Daoy (cell line): ENCODE measurements at places on chromosomes 11 and 22. TPM values are rescaled to one million over a fixed set of nuclear protein-coding genes. Genes with fewer than 3 reads are reported as not detected.
A peak's percentile ranks its signal among the peaks of the same experiment; 100 is the strongest.

DNA sequence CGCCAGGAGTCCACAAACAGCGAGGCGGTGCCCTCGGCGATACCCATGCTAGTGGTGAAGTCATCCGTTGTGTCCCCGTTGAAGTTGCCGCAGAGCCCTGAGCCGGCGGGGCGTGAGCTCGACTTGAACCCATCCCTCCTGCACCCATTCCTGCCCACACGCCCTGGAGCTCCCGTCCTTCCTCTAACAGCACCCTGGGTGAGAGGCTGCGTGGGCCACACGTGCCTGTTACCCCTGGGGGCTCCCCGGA, 8.3 kb downstream of the MUC6 start:
- no peak for DNase-seq

Gene DEFB131B
- not detected in 2 replicates for total RNA-seq

Gene OR9Q1
- not detected in 2 replicates for total RNA-seq

GRCh38 chr22:50503475-50504145, 3.9 kb downstream of the LMF2 start:
- DNase-seq, result peak; percentile 4

Gene MGAT3
- 0.15 and 0.86 TPM in 2 replicates for total RNA-seq

Gene NFAM1
- 0.17 and 0.51 TPM in 2 replicates for total RNA-seq

Gene TNNI2
- total RNA-seq, result not detected in 2 replicates

DNA sequence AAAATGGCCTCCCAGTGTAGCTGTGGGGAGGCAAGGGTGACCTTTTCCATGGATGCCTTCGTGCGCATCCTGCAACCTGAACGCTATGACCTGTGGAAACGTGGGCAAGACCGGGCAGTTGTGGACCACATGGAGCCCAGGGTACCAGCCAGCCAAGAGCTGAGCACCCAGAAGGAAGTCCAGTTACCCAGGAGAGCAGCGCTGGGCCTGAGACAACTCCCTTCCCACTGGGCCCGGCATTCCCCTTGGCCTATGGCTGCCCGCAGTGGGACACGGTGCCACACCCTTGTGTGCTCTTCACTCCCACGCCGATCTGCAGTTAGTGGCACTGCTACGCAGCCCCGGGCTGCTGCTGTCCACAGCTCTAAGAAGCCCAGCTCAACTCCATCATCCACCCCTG, 24.8 kb downstream of the KDM4D start:
- DNase-seq, result no peak

Gene BLID
- total RNA-seq, result 0.34 TPM in 1 of 2 replicates, not detected in the other

DNA sequence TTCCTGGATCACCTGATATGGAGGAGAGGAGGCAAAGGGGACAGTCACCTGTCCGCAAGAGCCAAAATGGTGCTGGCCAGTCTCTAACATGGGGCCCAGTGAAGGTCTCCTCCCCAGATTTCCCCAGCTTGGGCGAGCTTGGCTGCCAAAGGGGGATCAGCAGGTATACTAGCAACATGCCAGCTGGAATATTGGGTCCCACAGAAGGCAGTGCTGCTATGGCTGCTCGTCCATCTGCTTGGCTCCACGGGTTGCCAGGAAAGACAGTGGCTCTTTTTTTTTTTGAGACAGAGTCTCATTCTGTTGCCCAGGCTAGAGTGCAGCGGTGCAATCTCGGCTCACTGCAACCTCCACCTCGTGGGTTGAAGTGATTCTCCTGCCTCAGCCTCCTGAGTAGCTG, 12.7 kb upstream of the KAT5 start:
- no peak for DNase-seq

DNA sequence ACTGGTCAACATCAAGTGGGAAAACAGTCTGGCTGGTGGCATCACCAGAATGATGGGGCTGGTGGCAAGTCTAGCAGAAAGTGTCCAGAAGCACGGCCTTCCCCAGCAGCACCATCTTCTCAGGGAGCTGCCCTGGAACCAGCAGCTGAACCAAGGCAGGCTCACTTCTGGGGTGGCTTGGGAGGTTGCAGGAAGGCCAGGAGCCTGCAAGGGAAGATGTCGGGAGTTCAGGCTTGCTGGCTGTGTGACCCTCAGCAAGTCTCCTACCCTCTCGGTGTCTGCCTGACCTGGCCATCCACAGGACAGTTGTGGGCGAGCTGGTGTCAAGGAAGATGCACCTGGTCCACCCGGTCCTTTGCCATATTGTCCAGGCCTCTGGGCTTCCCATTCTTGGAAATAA, 2.3 kb upstream of the PNPLA5 start:
- DNase-seq, result no peak

Gene KCTD14
- 8.4 and 9.9 TPM in 2 replicates for total RNA-seq

- no peak for DNase-seq
Observed at GRCh38 chr11:15841931-15842740, 514.2 kb downstream of the SOX6 start.

GRCh38 chr11:104609311-104610085, 288.8 kb downstream of the CASP12 start:
- no peak for DNase-seq

DNA sequence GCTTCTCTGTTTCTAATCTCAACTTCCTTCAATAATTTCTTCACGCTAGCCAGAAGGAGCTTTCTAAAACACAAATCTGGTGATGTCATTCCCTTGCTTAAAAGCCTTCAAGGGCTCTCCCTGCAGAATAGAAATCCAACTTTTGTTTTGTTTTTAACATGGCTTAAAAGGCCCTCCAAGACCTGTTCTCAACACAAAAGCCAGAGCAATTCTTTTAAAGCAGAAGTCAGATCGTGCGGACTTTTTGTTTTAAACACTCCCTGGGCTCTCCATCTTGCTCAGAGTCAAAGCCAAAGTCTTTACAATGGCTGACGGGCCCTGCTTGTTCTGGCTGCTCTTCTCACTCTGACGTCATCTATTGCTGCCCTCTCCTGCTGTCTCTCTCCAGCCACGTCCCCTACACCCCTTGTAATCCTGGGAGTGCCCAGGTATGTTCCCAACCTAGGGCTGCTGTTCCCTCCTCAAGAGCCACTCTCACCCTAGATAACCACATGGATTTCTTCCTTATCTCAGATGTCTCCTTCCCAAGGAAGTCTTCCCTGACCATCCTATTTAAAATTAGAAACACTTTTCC, 22.5 kb downstream of the TECTA start:
- DNase-seq, result no peak

GRCh38 chr11:10916665-10917064, 58.8 kb upstream of the ZBED5 start:
- DNase-seq, result no peak

Gene KCNE3
- total RNA-seq, result 0.06 TPM in 2 replicates

Gene ZP1
- not detected in 2 replicates for total RNA-seq

DNA sequence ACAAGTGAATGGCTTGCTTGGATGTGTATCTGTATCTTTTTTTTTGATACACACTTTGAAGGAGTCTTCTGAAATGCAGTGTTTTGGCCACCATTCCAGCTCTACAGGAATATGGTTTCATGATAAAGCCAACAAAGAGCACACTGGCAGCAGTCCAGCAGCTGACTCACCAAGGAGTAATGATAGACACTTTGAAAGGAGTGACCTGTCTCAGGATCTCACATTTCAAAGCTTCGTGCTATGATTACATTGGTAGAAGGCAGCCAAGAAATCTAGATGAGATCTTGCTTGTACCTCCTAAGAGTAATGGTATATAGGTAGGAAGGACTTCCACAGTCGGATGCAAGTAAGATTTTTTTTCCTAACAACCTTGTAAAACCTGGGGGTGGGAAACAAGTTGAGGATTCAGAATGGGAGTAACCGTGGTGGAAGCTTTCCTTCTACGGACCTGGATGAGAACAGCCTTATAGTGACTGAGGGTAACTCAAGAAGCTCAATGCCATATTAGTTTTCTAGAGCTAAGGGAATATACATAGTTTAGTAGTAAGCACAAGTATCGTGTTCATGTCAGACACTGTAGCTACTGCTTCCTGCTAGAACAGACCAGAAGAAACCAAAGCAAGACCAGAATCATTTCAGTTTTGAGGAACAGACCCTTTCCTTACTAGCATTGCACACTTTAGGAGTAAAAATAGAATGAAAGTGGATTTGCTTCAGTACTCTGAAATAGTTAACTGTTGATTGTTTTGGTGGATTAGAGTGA, 25.0 kb downstream of the MTMR3 start:
- peak; percentile 97 for DNase-seq

GRCh38 chr11:10931761-10932670, 74.2 kb upstream of the ZBED5 start:
- DNase-seq, result no peak

Gene SUSD2
- total RNA-seq, result 0.29 TPM in 1 of 2 replicates, not detected in the other

DNA sequence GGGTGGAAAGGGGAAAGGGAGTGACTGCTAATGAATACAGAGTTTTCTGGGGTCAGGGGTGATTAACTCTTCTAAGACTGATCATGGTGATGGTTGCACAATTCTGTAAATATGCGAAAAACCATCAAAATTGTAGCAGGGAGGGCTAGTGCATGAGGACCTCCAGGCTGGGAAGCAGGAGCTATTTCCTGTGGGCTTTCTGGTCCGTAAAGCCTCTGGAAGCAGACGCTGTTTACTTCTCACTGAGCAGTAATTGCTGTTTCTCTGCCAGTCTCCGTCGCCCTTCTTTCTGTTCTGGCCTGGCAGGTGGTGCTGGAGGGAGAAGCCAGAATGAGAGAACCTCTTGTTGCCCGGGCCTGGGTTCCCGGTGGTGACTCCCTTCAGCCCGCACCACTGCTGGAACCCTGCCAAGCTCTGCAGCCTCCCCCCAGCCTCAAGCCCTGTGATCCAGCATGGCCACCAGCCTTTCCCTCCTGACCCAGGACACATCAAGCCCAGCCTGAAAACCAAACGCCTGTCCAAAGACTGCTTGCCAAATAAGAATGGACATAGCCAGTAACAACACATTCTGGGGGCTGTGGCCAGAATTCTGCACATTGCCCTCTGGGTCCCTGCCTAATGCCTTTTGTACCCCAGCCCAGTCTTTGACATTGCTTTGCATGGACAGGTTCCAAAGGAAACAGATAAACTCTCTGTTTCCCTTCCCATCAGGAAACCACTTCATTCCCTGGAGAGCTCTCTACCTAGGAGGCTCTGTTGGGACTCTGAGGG, 201.0 kb upstream of the NAV2 start:
- peak; percentile 19 for DNase-seq

GRCh38 chr11:468493-468892, 18.4 kb downstream of the PTDSS2 start:
- DNase-seq, result no peak

DNA sequence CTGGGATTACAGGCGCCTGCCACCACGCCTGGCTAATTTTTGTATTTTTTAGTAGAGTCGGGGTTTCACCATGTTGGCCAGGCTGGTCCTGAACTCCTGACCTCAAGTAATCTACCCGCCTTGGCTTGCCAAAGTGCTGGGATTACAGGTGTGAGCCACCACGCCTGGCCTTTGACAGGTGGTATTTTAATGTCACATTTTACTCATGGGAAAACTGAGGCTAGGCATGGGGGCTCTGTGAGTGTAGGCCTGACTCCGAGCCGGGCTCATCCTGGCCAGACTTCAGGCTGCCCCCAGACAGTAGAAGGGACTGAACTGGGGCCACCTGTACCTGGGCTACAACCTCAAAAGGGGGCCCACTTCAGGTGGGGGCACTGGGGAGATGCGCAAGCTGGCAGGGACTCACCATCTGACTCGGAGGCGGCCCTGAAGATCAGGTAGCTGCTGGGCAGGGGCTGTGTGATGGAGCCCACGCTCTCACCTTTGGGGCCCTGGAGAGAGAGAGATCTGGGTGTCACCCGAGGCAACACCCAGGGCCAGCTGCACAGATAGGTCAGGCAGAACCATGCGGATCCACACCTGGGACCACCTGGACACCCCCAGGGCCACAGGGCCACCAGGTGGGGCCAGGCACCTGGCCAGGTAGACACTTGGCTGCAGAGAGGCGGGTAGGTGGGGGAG, 45.8 kb downstream of the OSBPL5 start:
- no peak for DNase-seq

DNA sequence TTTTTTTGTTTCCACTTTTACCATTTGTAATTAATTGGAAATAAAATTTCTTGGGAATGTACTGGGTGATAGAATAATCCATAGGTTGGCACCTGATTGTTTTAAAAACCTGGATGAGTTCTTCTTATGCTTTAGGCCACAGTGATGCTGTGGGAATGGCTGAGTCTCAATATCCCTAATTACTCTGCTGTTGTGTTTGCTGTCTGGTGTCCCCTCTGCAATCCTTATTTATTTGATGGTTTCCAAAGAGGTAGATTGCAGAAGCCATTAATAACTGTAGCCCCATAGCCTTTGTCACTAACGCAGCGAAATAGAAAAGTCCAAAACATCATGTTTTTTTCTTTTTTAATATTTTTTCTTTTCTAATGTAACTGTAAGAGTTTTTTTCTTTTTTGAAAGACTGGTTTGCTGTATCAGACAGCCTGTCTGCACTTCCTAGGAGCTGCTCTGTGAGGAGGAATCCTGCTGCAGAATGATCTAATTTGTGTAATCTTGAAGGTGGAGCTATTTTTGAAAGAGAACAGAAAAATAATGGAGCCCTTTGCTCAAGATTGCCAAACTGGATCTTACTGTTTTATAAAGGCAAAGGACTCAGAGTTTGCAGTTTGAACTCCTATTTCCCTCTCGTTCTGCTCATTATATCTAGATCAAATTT, 14.9 kb downstream of the PACS1 start:
- no peak for DNase-seq

DNA sequence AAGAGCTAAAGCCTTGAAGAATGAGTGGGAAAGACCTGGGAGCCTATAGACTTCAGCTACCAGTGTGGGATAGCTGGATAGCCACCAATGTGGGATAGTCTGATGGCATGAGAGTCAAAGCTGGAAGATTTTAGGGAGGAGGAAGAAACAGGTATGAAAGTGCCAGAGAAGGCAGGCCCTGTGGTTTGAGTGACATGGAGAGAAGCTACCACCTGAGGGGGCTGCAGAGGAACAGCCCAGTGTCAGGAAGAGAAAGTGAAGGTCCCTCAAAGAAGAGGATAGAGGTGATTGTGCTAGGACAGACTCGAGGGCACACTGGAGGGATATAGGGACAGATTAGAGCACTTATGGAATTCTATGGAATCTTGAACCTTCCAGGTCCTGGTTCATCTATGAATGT, 23.1 kb upstream of the PAX6 start:
- DNase-seq, result no peak

Gene ANO9
- 0.17 TPM in 1 of 2 replicates, not detected in the other for total RNA-seq

GRCh38 chr11:33147559-33147958, 13.7 kb downstream of the CSTF3 start:
- DNase-seq, result peak; percentile 39

DNA sequence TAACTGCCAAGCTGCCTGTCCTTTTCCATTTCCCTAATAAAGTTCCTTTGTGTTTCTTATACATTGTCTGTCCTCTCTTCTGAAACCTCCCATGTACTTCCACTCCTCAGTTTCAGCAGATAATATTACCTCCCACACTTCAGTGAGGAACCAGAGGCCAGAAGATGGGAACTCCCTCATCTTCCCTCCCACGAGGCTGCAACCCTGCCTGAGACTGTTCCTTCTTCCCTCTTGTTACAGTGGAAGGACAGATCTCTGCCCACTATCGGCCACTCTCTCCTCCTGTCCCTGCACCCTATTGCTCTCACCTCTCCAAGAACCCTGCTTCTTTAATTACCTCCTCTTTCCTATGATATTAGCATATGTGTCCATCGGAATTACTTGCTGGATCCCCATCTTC, 38.1 kb upstream of the SWAP70 start:
- DNase-seq, result no peak

- DNase-seq, result peak; percentile 63
Observed at GRCh38 chr11:64241491-64242374, 838 bp downstream of the FKBP2 start.

Gene CASP1
- total RNA-seq, result 6.2 and 9.3 TPM in 2 replicates

GRCh38 chr11:59787816-59788215, 22.8 kb downstream of the MRPL16 start:
- peak; percentile 76 for DNase-seq
